ENCODE measurements at places on chromosomes 2 and 18.

DNA sequence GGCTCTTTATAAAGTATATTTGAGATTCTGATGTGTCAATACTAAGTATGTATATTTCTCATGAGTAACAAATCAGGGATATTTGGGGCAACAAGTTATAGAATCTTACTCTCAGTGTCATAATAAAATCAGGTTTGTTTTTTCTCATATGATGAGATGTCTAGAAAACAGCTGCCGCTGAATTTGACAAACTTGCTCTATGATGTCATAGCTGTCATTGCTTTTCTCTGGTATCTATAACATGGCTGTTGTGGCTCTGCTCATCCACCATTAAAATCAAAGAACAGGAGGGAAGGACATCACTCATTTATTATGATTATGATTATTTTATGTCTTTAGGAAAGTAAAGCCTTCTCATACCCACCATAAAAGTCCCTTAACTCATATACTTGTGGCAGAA, 417.2 kb upstream of the LRRTM4 start:
- DNase-seq = no peak

- DNase-seq = no peak
These were observed 126.2 kb upstream of the SH3BP4 start for GRCh38 chr2:234825616-234826015.

DNA sequence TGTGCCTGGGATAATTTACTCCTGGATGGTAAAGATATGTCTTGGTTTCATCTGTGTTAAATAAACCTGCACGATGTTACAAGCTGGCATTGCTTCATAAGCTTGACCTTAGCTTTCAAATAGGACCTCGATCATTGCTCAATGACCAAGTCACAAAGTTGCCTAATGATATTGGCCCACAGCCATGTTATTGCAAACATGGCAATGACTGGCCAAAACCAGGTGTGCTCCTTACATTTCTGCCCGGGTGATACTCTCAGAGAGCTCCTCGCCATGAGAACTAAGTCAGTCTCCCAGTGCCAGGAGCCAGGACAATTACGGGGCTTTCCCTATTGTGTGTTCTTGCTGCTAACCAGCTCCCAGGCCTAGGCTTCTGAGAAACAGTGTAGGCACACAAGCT, 72.5 kb upstream of the CYP1B1 start:
- DNase-seq = no peak

DNA sequence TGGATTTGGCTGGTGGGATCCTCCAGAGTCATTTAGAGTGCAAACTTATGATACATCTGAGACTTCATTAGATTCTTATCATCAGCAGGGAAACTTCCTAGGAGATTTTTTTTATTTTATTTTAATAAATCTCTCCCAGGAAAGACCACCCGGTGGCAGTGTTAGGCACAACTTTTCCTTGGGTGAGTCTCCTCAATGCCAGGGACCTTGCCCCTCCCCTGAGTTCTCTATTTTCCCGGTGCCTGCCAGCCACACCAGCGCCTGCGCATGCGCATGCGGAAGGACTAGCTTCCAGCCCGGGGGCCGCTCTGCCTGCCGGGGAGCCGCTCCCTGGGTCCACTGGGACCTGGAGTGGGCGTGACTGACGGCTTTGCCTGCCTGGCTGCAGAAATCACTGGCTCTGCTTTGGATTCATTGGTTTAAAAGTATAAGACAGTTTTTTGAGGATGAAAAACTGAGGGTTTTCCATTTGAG, 86.6 kb downstream of the TMEM182 start:
- DNase-seq = peak; percentile 90

DNA sequence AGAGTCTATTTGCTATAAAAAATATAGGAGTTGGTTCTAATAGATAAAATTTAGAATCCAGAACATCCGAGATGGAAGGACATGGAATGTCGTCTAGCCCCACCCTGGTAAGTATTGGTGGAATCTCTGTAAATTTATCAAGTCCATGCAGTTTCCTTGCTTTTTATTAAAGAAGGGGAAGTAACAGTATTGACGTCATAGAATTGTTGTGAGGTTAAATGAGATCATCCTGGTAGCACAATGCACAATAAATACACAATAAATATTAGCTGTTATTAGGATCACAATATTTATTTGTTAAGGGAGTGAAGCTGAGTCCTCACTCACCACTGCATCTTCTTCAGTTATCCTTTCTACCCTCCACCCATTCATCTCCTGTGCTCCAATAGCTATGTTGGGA, 16.7 kb upstream of the TMEM177 start:
- no peak for DNase-seq

DNA sequence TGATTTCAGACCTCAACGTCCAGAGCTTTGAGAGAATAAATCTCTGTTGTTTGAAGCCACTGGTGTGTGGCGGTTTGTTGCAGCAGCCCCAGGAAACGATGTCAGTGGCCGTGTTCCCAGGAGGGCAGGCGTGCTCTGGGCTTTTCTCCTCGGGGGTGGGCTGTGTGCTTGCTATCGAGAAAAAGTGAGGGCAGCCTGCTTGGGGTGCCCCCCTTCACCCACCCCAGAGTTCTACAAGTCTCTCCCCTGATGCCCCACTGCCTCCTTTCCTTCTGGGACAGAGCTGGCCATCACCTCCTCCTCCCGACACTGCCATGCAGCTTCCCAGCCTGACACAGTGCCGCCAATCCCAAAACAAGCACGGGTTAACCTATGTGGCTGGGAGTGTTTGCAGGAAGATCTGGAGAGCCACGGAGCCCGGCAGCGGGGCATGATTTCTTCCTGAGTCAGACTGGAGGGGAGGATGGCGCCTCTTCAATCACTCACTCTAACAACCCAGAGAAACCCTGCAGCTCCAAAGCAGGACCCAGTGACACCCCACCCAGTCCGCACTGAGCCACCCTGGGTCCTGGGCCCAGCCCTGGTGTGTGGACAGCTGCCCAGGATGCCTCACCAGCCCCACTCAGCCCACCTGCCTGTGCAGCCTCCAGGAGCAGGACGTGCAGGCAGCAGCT, 213.7 kb upstream of the RAB6C start:
- DNase-seq = no peak

DNA sequence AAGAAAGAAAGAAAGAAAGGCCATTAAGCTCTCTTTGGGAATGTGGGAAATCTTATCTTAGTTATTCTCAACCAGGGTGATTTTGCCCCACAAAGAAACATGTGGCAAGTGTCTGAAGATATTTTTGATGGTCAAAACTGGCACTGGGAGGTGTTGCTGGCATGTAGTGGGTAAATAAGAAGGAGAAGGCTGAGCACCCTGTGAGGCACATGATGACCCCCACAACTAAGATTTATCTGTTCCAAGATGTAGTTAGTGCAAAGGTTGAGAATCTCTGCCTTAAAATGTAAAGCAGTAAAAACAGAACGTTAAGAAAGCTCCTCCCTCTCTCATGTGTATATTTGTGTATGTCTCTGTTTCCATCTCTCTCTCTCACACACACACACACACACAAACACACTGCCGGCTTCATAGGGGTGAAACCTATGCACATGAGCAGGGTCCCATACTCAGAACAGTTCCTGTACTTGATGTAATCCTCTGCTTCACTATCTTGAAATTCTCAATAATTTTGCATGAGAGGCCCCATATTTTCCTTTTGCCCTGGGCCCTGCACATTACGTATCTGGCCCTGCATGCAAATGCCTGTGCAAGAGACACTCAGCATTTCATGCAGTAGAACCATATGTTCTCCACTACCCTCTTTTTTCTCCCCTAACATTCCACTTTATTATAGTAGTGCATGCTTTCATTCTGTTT, 94.3 kb downstream of the MREG start:
- DNase-seq = no peak

GRCh38 chr2:38200598-38200997, 124.6 kb upstream of the CYP1B1 start:
- DNase-seq = no peak

- no peak for DNase-seq
These were observed 68.6 kb downstream of the PLEKHM3 start for GRCh38 chr2:207956771-207957170.

DNA sequence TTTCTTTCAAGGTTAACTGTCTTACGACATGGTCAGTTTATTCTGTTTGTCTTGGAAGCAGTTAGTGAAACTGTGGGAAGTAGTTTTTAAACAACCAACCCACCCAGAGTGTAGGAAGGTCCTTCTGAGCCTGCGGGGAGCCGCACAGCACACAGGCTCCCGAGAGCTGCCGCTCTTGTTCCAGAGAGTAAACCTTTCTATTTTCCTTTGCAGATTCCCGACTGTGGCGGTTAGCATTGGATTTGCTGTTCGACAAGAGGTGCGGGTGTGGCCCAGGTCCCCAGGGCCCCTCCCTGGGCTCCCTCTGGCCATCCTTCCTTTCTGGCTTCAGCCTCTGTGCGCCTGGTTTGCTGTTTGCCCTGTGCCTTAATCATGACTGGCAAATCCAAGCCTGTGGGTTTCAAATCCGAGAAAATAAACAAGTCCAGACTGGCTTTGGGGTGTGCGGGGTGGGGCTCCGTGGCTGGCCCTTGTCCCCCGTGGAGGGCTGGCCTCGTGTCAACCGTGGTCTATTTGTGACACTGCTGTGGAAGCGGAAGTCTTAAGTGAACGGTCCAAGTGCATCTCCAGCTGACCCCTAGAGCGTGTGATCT, 30.7 kb downstream of the IMPA2 start:
- DNase-seq = no peak

GRCh38 chr2:20351555-20352229, 1.0 kb upstream of the PUM2 start:
- no peak for DNase-seq

- DNase-seq = no peak
These were observed 103.4 kb downstream of the NRP2 start for GRCh38 chr2:205785507-205786260.

- no peak for DNase-seq
These were observed 728.5 kb upstream of the SLC8A1 start for GRCh38 chr2:41180387-41180786.

DNA sequence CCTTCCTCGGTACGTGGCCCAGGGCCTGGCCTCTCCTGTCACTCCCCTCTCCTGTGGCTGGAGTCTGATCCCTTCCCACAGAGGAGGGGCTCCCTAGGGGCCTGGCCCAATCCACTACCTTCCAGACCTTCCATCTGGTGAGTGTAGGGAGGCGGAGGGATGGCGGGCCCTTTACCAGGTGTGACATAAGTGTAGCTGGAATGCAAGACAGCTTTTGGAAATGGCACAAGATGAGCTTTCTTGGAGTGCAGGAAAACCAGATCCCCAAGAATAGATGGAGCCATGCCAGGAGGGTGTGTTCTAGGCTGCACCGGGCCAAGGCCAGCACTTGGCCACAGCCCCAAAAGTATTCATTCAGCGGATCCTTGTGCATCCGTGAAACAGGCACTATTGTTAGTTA, 30.1 kb downstream of the IGFBP5 start:
- DNase-seq = no peak

- no peak for DNase-seq
These were observed 288.9 kb upstream of the EPAS1 start for GRCh38 chr2:46008091-46008870.

DNA sequence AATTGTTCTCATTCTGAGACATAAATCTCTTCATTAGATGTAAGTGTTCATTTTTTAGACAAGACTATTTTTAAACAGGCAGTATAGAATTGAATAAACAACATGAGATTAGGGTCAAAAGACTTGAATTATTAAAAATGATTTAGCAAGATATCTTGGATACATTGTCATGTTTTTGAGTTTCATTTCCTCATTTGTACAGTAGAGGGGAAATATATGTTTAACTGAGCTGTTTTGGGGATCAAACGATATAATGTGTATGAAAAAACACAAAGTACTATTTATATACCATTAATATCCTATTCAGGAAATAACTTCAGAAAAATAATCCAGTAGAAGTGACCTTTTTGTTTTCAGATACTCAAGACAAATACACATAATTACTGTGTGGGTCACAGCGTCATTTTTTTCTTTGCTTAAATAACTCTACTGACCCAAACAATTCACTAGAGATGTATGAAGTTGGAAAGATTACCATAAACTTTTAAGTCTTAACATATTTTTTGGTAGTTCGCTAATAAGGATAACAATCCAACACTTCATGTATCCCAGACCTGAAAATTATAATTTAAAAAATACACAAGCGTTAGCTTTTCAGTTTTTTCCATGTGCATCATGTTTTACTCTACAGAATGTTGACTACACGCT, 896 bp upstream of the ASXL3 start:
- DNase-seq = no peak

- no peak for DNase-seq
These were observed 24.1 kb upstream of the KANSL1L start for GRCh38 chr2:210195101-210195852.

GRCh38 chr2:68216454-68217310, 35.6 kb downstream of the PPP3R1 start:
- DNase-seq = peak; percentile 4

- DNase-seq = no peak
These were observed 107.5 kb upstream of the FSHR start for GRCh38 chr2:49261781-49262180.

GRCh38 chr2:74439373-74439772, 2.4 kb downstream of the RTKN start:
- no peak for DNase-seq

GRCh38 chr2:25109822-25110221, 58.6 kb downstream of the POMC start:
- DNase-seq = no peak

DNA sequence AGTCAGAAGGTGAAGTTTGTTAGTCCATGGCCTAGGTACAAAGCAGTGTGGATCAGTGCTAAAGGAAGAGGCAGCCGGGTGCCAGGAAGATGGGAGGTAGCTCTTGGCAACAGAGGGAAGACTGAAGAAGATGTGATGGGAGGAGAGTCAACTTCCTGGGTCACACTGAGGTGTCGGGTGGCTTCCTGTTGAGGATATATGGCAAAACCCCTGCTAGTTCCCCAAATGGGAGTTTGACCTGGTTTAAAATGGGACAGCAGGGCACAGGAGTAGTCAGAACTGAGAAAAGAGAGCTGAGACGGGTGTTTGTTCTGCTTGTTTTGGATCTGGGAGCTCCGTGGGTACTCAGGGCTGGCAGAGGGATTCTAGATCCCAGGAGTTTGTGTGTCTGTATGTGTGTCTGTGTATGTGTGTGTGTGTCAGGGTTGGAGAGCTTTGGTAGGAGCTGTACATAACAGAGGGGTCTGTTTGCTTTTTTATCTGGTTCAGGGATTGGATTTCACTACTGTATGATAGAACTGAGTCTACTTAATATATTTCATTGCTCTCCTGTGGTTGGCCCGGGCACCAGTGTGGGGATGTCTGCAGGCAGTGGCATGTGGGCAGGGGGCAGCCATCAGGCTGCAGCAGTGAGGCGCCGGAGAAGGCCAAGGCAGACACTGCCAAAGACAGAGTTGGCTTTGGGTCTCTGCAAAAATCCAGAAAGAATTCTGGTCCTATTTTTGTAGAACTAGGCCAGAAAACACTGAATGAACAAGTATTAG, 17.1 kb downstream of the MXD1 start:
- no peak for DNase-seq

- no peak for DNase-seq
These were observed 59.4 kb downstream of the KCNG2 start for GRCh38 chr18:79857082-79857671.

- DNase-seq = no peak
These were observed 18.6 kb upstream of the TMEM131 start for GRCh38 chr2:98014379-98014778.

DNA sequence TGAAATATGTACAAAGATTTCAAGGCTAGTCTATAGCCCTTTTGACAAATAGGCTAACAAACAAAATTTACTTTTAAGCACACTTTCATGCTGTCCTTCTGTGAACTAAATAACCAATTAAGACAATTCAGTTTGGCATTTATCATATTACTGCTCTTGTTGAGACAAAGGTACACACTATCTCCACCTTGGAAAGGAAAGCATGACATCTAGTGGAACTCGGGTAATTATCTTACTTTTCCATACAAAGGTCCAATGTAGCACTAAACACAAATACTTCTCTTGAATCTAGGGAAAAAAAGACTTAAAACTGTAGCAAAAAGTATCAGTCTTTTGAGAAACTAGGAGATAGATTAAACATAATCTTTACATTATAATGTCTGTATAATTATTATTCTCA, 125.0 kb upstream of the CD226 start:
- no peak for DNase-seq

All from nephron progenitor cell (in vitro differentiated cells).